H9 (cell line): ENCODE measurements at places on chromosomes 6 and 20. TPM values are rescaled to one million over a fixed set of nuclear protein-coding genes. Genes with fewer than 3 reads are reported as not detected.

The DSE gene
- total RNA-seq, result 41.5 and 45.6 TPM in 2 replicates

The EPHA7 gene
- 9.4 and 9.5 TPM in 2 replicates for total RNA-seq

The FHL5 gene
- not detected in 2 replicates for total RNA-seq

The SH3BGRL2 gene
- 11.7 and 11.8 TPM in 2 replicates for total RNA-seq

The PBOV1 gene
- not detected in 2 replicates for total RNA-seq

The PPARD gene
- total RNA-seq, result 11.7 and 13.9 TPM in 2 replicates

The SAMD5 gene
- total RNA-seq, result 0.04 and 0.29 TPM in 2 replicates

The ID1 gene
- total RNA-seq, result 355 and 360 TPM in 2 replicates

The MTFR2 gene
- 10.0 and 11.8 TPM in 2 replicates for total RNA-seq

The KIAA1755 gene
- 0.17 and 0.18 TPM in 2 replicates for total RNA-seq

The NRN1 gene
- total RNA-seq, result not detected in 2 replicates

The FNDC1 gene
- 0.24 TPM in 2 replicates for total RNA-seq

The PLEKHG1 gene
- total RNA-seq, result 0.64 and 1.0 TPM in 2 replicates

The JPH2 gene
- 0.31 and 0.35 TPM in 2 replicates for total RNA-seq

The HLA-DQB2 gene
- not detected in 2 replicates for total RNA-seq

The SPATS1 gene
- total RNA-seq, result not detected in 2 replicates

The HRH3 gene
- 1.8 and 1.9 TPM in 2 replicates for total RNA-seq

The TAGAP gene
- total RNA-seq, result not detected in 2 replicates

The RIMS4 gene
- total RNA-seq, result 15.5 and 16.3 TPM in 2 replicates

The SASH1 gene
- total RNA-seq, result 29.7 and 33.2 TPM in 2 replicates

The BTBD3 gene
- total RNA-seq, result 61.6 and 62.1 TPM in 2 replicates

The ADRM1 gene
- 153 and 154 TPM in 2 replicates for total RNA-seq

The TPD52L1 gene
- total RNA-seq, result 6.6 and 6.9 TPM in 2 replicates

The ZMYND8 gene
- 158 and 162 TPM in 2 replicates for total RNA-seq

The GJE1 gene
- not detected in 2 replicates for total RNA-seq

The SPATA2 gene
- 9.6 and 9.8 TPM in 2 replicates for total RNA-seq

The ADGRB3 gene
- 0.22 and 0.37 TPM in 2 replicates for total RNA-seq

The HIVEP2 gene
- 3.6 and 4.2 TPM in 2 replicates for total RNA-seq

The ZNF334 gene
- total RNA-seq, result 17.2 and 19.5 TPM in 2 replicates

The SGK2 gene
- not detected in 2 replicates for total RNA-seq

The SNPH gene
- 1.8 TPM in 2 replicates for total RNA-seq

The EDN3 gene
- total RNA-seq, result 0.20 and 0.24 TPM in 2 replicates

The SIRPG gene
- not detected in 2 replicates for total RNA-seq

The VPS52 gene
- total RNA-seq, result 46.9 and 47.1 TPM in 2 replicates

The RNF182 gene
- 3.5 and 3.7 TPM in 2 replicates for total RNA-seq

The ACTL10 gene
- total RNA-seq, result 0.46 and 0.55 TPM in 2 replicates

The SYCP2 gene
- 0.70 and 0.94 TPM in 2 replicates for total RNA-seq

The DEFB119 gene
- total RNA-seq, result not detected in 2 replicates

The ENPP1 gene
- total RNA-seq, result 21.1 and 22.5 TPM in 2 replicates

The TREM2 gene
- 0.31 TPM in 1 of 2 replicates, not detected in the other for total RNA-seq

The GTSF1L gene
- total RNA-seq, result not detected in 2 replicates

The KDM1B gene
- total RNA-seq, result 5.2 and 5.4 TPM in 2 replicates

The HSPA12B gene
- 2.7 and 2.9 TPM in 2 replicates for total RNA-seq

The SEC23B gene
- total RNA-seq, result 60.0 and 65.9 TPM in 2 replicates

The TMEM200A gene
- 6.1 and 6.4 TPM in 2 replicates for total RNA-seq

The TRIM38 gene
- total RNA-seq, result 0.55 and 0.61 TPM in 2 replicates

The SLC2A10 gene
- 8.2 and 9.9 TPM in 2 replicates for total RNA-seq

The SLC32A1 gene
- 0.24 and 0.33 TPM in 2 replicates for total RNA-seq

The AK9 gene
- 2.3 and 3.0 TPM in 2 replicates for total RNA-seq

The THBS2 gene
- 14.7 and 15.5 TPM in 2 replicates for total RNA-seq

The WFDC5 gene
- not detected in 2 replicates for total RNA-seq
